Activated CD4-positive, alpha-beta T cell treated with anti-CD3 and anti-CD28 coated beads for 48 hours (primary cell): ENCODE measurements at places on chromosomes 3 and 15.
A peak's percentile ranks its signal among the peaks of the same experiment; 100 is the strongest.

GRCh38 chr15:94395640-94396039 is 164.3 kb downstream of the MCTP2 start:
- DNase-seq, result no peak

DNA sequence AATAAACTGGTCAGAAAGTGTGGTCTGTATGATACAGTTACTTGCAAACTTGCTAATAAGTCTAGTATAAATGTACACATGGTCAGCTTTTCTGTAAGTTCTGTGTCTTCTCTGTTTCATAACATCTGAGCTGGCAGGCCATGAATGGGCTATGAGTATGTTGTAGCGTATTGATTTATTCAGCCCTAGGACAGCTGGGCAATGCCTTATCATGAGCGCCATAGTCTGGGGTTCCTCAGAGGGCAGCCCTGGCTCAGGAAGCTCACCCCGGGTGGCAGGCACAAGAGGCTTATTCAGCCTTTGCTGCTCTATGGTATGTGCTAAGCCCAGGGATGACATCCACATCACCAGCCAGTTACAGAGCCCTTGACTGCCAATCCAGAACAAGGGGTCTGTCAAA is 50.7 kb upstream of the CCR2 start:
- DNase-seq, result no peak

DNA sequence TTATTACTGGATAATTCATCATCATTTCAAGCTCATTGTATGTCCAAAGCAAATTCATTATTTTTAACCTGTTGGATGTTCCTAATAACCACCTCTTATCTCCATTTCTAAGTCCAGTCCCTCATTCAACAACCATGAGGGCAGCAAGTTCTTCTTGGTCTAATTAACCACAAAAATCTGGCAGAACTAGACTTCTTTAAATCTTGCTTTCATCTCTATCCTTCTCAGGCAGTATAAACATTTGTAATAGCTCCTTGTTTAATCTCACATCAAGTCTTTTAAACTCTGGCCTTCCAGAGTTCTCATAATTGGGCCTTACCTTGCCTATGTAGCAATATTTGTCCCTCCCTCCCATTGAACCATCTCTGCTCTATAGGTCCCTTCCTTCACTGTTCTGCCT is 17.0 kb upstream of the GHSR start:
- no peak for DNase-seq

DNA sequence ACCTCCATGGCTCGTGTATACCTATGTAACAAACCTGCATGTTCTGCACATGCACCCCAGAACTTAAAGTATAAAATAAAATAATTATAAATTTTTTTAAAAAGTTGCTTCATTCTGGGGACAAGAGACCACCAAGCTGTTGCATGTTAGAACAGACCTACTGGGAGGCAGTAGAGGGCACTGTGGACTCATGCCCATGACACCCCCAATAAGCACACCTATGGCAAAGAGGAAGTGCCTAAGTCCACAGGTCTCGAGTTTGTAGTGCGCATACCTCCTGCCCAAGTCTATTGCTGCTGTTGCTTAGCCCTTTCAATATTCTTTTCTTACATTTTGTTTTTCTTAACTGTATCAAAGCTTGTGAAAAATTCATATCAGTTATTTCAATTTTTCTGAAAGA is 267.9 kb upstream of the THBS1 start:
- no peak for DNase-seq

DNA sequence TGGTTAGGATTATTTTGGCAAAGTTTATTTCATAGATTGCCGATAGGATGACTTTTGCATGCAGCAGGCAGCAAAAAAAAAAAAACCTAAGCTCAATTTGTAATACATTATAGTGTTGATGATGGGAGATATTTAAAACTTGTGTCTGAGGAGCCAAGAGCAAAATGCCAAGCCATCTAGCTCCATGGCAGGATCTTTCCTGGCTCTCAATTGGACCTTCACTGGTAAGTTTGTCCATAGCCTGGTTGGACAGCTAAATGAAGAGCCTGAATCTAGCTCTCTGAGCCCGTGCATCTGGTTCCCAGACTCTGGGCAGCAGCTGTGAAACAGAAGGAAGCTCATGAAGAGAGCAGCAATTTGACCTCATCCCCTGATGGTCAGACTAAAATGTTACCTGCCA is 17.5 kb downstream of the STAC start:
- no peak for DNase-seq

DNA sequence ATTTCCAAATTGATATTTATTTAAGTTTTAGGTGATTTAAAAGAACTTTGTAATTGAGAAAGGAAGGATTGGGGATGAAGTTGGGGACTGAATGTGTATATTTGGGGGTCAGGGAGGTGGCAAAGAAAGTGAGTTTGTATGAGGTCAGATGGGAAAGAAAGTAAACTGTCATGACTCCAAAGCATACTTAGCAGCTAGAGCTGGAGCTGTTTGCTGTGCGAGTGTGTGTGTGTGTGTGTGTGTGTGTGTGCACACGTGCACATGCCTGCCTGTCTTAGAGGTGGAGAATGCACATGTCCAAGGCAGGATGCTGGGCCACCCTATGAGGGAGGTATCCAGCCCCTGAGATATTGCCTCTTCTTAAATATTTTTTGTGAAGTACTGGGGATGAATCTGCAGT is 21.0 kb downstream of the BOC start:
- no peak for DNase-seq

GRCh38 chr3:167091226-167091625 is 288.9 kb downstream of the ZBBX start:
- DNase-seq, result no peak

DNA sequence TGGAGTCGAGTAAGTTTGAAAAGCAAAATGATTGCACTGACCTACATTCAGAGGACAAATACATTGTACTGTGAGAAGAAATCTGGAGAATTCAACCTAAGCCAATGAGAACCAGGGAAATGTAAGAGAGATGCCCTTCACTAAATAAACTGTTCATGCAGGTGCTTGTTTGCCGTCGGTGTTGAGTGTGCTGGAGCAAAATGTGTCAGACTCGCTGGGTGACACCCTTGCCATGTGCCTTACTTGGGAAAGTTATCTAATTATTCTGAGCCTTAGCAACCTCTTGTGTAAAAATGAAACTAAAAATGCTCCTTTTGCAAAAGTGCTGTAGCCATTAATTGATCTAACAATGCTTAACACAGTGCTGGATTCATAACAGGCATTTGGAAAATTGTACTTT is 140.4 kb downstream of the GABRB3 start:
- DNase-seq, result no peak

GRCh38 chr3:27589795-27590194 is 105.6 kb upstream of the SLC4A7 start:
- DNase-seq, result no peak

DNA sequence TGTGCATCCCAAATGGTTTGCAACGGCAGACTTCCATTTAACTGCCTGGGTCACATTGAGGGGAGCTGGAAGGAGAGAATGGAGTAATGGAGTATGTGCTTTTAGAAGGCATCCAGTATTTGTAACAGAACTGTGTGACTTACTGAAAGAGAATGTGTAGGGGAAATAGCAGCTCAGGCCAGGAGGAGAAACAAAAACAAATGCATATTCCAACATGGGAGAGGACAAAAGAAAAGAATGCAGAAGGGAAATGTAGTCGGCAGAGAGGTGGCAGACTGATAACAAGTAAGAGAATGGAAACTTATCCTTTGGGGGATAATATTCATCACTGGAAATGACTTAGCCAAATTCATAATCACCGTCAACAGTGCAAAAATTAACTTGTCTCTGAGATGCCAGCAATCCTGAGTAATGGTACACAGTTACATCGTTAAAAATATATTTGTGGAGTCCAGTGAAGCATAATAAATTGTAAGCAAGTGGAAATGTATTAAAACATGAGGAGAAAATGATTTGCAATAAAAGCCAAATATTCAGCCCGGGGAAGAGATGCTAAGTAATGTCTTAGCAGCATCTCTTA is 294.9 kb upstream of the SGO1 start:
- no peak for DNase-seq

DNA sequence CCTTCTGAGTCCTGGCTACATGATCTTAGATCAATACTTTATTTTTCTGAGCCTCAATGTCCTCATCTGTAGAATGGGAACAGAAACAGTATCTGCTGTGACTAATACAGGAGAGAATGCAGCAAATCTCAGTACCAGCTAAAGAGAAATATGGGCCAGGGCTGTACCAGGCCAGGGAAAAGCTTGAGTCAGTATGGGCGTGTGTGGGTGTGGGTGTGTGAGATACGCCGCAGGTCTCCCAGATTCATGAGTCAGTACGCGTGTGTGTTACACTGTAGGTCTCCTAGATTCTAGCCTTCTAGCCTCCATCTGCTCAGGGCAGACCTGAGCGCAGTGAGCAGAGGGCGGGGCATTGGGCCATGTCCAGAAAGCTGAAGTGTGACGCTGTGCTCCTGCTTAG is 15.2 kb downstream of the GNAI2 start:
- DNase-seq, result peak; percentile 74

DNA sequence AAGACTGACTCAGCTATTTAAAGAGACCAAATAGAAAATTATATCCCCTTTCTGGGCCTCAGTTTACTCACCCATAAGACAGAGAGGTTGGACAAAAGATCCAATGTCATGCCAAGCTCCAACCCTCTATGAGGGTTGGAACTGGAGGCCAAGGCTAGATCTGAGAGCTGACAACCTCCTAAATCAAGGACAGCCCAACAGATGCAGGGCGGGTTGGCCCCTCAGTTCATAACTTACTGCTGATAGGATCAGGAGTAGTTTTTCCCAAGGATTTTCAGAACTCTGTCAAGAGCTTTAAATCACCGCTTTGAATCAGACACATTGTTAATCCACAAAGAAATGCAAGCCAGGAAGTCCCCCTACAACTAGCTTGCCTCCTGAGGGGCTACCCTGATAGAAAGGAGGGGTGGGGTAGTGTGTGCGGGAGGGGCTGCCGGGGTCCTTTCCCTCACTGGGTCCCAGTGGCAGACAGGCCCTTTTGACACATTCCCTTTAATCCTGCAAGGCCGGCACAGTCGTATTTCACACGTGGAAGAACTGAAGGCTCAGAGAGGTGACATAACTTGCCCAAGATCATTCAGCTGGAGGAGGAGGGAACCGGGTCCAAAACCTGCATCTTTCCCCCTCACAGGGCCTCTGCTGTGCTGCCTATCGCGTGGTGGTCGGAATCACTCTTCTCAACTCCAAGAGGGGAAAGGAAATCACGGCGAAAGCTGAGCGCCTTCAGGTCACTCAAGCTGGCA is 21.4 kb downstream of the BMF start:
- DNase-seq, result no peak

GRCh38 chr3:177402533-177402932 is 205.3 kb upstream of the TBL1XR1 start:
- DNase-seq, result no peak

GRCh38 chr3:39125841-39126500 is 18.5 kb downstream of the TTC21A start:
- DNase-seq, result no peak

DNA sequence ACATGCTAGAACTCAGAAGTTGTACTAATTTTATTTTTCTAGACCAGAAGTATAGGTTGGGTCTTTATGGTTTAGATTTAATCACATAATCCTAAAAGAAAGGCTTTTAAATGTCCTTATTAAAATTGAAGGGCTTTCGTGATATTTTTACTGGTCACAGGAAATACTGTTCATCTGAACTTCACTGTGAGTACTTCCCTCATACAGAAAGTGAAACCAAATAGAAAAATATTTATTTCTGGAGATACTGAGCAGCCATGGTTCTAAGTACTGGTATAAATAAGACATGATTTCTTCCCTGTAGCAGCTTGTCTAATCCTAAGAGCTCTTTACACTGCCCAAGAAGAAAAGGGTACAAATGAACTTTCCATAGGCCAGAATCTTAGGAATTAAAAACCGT is 2.0 kb downstream of the SNRK start:
- no peak for DNase-seq

- DNase-seq, result no peak
Measured at GRCh38 chr3:149998946-149999345, 28.3 kb upstream of the PFN2 start.

GRCh38 chr3:186209810-186210752 is 101.2 kb upstream of the ETV5 start:
- DNase-seq, result no peak

DNA sequence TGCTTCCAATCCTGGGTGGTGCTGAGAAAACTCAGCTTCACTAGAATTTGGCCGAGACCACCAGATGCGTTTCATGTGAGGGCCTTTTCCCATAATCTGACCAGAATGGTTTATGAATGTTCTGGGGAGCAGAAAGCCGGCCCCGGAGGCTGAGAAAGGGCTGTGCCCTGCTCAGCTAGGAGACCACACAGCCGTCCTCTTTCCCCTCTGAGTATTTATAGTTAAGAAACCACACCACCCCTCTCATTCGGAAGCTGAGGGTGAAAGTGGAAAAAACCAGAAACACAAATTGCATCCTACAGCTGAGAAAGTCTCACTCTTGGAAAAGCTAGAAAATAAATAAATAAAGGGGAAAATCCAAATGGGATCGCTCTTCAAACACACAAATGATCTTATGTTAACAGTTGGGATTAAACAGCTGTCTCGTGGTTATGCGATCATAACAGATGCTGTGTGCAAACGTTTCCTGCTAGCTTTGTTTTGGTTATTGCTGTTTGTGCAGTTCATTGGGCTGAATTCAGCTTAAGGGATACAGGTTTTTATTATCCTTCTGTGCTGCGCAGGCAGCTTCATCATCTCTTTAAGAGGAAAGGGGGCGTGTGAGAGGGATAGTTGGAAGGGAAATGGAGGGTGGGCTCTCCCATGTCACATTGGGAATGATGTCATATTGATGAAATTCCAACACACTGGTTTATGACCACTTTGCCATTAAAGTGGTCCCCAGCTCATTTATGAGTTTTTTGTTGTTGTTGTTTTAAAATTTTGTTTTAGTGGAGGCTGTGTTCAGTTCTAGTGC is 1026.2 kb upstream of the NR2F2 start:
- DNase-seq, result no peak

GRCh38 chr3:126158016-126158911 is 22.1 kb downstream of the ALDH1L1 start:
- DNase-seq, result no peak

- no peak for DNase-seq
Measured at GRCh38 chr3:32681811-32682210, 3.2 kb upstream of the CNOT10 start.

DNA sequence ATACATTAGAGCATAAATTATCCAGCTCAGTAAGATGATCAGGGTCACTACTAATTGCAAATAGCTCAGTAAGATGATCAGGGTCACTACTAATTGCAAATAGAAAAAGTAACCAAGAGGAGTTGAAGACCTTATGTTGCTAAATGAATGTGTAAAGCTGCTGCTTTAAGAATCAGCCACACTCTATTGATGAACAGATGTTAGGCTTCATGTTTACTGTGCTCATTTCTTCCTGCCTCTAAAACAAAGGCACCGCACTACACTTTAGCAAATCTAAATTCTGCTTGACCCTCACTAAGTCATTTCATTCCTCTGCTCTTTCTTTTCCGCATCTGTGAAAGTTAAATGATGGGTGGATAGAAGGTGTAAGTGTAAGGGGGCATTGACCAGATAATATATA is 92.6 kb upstream of the PLSCR4 start:
- no peak for DNase-seq

- DNase-seq, result peak; percentile 85
Measured at GRCh38 chr3:188154014-188154808, at the start of gene LPP. TSS of gene LPP (plus strand) at chr3:188154157. CDS start at chr3:188406121, 251,964 bp downstream.

GRCh38 chr15:83283813-83284558 is 478 bp downstream of the BNC1 start:
- no peak for DNase-seq
